ENCODE measurements at places on chromosomes 11 and 22.

DNA sequence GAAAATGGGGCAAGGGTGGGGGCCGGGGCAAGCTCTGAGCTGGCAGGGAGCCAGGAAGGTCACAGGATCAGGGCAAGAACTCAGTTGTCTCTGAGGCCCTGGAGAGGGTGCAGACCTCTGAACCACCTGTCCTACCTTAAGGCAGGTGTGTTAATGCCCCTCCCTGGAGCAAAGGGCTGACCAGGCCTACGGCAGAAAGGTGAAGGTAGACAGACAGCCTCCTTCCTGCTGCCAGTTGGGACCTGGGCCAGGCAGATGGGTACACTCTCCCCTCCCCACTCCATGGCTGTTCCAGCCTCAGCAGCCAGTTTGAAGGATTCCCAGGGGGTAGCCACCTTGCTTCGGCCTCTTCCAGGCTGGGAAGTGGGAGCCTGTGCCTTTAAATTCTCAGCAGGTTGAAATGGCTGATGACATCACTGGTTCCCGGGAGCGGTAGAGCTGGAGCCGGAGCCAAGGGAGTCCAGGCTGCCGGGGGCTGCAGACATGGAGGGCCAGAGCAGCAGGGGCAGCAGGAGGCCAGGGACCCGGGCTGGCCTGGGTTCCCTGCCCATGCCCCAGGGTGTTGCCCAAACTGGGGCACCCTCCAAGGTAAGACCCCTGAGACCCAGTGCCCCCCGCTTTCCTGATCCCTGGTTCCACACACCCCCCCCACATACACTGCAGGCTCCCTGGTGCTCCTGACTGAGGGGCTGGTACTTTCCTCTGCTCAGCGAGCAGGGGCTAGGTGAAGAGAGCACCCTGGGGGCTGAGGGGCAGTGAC is at the start of gene INPP5J:
Gene INPP5J (plus strand): TSS at position 435 of the 760 bp plus-strand sequence. CDS start 49 bp downstream, at position 484.
- DNase-seq: peak; percentile 93

GRCh38 chr22:17880020-17880419 is 105.8 kb upstream of the BID start:
- DNase-seq: peak; percentile 71

GRCh38 chr11:65502274-65502554 is 3.4 kb downstream of the MALAT1 start:
- DNase-seq: no peak

- DNase-seq: no peak
These were observed 870.1 kb downstream of the JRKL start for GRCh38 chr11:97259884-97260283.

DNA sequence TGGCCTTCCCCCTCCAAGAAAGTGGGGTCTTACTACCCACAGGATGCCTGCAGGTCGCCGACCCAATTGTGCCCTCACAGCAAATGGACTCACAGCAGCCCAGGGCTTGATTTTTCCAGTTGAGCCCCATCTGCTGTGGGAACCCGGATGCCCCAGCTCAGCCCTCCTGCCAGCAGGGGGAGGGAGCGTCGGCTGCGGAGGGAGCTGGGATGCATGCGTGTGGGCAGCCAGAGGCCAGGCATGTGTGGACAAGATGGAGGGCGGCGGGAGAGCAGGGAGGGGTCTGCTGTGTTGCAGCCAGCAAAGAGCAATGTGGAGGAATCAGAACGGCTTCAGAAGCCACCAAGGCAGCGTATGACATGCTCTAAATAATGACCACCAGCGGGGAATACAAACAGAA is 41.0 kb upstream of the EIF3D start:
- DNase-seq: peak; percentile 36

GRCh38 chr11:596374-596773 is 19.4 kb downstream of the IRF7 start:
- no peak for DNase-seq

GRCh38 chr11:26467506-26467905 is 104.6 kb downstream of the MUC15 start:
- no peak for DNase-seq

GRCh38 chr11:117410861-117411710 is 83.4 kb downstream of the CEP164 start:
- DNase-seq: peak; percentile 47

- DNase-seq: no peak
These were observed 83.8 kb upstream of the KCNQ1OT1 start for GRCh38 chr11:2783536-2784082.

GRCh38 chr11:43410394-43410793 is 51.7 kb downstream of the TTC17 start:
- DNase-seq: no peak

DNA sequence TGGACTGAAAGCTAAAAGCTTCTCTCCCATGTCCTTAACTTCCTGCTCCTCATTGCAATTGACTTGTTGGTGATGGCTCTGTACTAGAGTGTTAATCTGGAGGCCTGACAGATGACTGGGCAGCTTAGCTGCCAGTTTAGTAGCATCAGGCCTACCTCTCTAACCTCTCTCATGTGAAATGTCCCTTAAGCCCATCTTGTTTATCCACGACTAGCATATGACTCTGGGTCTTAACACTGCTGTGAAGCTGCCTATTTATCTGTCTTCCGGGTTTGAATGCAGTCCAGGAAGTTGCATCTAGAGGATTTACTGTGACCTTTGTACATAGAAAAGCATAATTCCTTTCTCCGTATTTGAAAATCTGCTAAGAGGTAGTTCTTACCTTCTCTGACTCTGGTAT is 85.3 kb upstream of the HORMAD2 start:
- DNase-seq: no peak

DNA sequence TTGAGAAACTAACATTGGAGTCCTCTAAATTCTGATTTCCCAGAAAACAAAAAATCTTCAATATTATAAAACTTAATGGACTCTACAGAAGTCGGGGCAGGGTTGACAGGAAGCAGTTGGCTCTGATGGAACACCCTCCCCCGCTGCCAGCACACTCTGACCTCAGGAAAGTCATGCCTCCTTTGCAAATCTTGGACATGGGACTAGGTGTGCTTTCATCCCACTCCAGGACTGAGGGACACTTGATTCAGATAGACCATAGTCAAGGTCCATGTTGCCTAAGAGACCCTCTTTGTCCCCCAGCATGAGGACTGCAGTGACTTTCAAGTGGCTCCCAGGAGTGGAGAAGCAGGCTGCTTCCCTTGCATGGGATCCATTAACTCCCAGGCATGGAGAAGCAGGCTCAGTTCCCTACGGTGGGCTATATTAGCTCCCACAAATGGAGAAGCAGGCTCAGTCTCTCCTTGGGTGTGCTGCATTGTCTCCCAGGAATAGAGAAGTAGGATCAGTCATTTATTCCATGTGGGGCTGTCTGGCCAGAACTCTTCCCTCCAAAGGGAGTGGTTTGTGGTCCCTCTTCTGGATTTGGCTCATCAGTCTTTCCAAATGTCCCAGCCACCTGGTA is 38.3 kb downstream of the C22orf31 start:
- no peak for DNase-seq

DNA sequence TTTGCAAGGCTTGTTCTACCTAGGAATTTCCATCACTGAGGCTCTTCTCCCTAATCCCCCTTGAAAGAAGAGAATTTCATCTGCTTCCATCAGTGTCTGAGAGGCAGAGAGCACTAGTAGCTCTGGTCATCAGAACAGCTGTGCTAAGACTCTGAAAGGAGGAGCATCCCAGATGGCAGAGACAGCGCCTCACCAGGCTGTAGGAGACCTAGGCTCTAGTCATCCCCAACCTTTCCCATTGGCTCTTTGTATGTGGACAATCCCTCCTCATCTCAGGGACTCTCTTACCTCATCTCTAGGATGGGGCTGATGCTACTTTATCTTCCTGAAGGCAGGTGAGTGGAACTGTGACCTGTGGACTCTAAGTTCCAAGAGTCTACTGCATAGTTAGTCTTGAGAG is 8.8 kb upstream of the OR9I1 start:
- DNase-seq: no peak

DNA sequence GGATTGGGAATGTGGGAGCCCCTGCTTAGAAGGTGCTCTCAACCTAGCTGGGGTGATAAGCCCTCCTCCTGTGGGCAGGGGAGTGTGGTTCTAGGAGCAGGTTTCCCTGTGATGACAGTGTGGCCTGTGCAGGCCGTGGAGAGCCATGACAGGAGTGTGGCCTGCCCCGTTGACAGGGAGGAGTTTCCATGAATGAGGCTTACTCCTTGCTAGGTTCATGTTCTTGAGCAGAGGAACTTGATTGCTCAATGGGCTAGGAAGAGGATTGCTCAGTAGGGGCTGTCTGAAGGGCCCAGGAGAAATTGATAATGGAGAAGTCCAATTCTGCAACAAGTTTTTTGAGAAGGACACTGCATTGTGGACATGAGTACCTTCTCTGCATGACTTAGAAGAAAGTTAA is 92.0 kb downstream of the PPP6R3 start:
- DNase-seq: no peak
